ENCODE measurements at places on chromosomes 16 and 17. TPM values are rescaled to one million over a fixed set of nuclear protein-coding genes. Genes with fewer than 3 reads are reported as not detected.

Gene TBC1D3E
- polyA plus RNA-seq, result not detected

Gene ZMYND15
- polyA plus RNA-seq, result 0.46 TPM

Gene TOP2A
- polyA plus RNA-seq, result 147 TPM

- no peak for DNase-seq
Observed at GRCh38 chr17:72192800-72193192, 72.0 kb downstream of the SOX9 start.

DNA sequence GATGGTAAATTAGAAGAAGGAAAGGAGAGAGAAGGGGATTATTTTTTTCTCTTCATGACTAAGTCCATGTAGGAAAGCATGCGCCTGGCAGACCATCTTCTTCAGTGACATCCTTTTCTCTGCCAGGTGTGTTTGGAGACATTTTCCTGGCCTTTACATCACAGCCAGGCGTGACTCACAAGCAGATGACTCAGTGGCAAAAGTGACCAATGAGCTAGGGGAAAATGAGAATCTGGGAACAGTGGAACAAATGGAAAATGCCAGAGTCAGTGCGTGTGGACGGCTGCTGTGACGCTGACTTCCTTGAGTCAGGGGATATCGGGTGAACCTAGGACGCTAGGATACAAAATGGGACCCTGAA lies 9.4 kb downstream of the KIAA0513 start:
- no peak for DNase-seq

DNA sequence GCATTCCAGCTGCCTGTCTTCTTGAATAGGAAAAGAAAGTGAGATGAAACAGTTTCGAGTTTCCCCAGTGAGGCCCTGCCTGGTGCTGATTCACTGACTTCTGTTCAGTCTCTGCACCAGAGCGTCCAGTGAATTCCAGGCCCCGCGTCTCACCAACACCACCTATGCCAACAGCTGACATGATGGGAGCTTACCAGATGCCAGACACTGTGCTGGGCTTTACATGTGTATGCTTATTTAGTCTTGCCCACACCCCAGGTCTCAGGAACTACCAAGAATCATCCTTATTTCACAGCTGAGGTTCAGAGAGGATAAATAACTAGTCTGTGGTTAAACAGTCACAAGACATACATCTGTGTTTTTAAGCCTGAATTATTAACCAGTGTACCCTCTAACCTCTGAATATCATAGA lies 29.1 kb upstream of the IRX6 start:
- no peak for DNase-seq

- peak; percentile 21 for DNase-seq
Observed at GRCh38 chr16:23079675-23080301, 69.5 kb downstream of the USP31 start.

DNA sequence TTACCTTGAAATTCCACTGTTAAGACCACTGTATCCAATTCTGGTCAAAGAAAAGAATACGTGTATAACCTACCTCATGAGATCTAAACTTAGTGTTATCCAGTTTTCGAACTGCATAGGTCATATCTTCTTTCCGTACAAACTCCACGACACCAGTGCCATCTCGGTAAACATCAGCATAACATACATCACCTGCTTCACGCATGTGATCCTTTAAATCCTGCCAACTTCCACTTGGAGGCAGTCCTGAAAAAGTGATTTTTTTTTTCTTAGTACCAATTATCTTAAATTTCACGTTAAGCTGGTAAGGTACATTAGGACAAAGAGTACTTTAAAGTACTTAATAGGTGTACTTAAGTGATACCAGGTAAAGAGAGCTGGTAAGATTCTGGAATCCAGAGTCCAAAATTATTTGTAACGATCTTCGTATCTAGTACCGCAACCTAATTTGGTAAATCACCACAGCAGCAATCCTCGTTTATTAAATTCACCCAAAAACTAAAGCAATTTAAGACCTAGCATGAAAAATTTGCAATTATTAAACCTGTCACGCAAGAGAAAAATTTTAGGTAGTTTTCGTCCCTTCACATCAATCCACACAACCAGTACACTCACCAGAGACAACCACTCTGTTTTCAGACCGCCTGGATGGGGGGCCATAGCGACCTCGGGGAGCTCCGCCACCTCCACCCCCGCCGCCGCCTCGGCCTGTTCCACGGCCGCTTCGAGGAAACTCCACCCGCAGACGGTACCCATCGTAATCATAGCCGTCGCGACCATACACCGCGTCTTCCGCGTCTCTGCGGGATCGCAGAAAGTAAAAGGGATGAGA lies 1.1 kb downstream of the SRSF1 start:
- DNase-seq, result no peak

DNA sequence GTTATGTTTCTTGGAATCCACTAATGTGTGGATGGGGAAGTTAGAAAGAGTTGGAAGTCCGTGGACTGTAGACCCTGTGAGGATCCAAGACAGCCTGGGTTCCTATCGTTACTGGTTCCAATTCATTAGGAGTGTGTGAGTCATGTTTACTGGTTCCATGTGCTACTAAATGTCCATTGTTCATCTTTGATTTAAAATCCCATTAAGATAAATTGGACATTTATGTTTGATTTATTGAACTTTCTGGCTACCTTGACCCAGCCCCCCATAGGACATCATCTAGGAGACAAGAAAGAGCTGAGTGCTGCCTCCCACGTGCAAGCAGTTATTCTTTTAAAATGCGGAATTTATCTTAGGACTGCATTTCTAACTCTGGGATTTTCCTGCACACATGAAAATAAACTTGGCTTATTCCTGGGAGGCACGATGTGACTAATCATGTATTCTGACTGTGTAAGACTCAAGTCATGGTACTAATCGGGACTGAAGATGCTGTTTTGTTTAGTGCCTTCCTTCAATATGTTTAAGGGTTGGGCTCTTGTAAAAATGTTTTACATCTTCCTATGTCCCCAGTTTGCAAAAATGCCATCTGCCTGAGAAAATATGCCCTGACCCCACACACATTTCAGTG lies 53.4 kb downstream of the RGS9 start:
- DNase-seq, result no peak

DNA sequence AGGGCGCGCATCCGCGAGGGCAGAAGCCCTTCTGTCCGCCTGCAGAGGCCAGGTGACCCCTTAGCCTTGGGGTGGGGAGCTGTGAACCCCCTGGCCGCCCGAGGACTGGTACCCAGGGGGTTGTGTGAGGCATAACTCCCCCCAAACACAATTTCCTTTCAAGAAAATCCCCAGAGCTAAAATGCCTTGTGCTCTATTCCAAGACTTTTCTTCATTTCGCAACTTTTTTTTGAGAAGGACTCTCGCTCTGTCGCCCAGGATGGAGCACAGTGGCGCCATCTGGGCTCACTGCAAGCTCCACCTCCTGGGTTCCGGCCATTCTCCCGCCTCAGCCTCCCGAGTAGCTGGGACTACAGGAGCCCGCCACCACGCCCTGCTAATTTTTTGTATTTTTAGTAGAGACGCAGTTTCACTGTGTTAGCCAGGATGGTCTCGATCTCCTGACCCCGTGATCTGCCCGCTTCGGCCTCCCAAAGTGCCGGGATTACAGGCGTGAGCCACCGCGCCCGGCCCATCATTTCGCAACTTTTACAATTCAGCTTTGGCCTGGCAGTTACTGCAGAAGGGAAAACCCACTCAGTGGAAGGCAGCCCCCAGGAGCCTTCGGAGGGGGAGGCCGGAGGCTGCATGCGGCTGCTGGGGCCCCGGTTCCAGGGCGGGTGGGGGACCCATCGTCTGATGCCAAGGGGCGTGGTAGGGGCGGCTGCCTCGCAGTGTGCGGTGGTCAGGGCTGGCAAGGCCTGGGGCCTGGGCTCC lies 963 bp upstream of the APRT start:
- peak; percentile 83 for DNase-seq

- DNase-seq, result no peak
Observed at GRCh38 chr16:50006964-50007363, 18.1 kb upstream of the CNEP1R1 start.

DNA sequence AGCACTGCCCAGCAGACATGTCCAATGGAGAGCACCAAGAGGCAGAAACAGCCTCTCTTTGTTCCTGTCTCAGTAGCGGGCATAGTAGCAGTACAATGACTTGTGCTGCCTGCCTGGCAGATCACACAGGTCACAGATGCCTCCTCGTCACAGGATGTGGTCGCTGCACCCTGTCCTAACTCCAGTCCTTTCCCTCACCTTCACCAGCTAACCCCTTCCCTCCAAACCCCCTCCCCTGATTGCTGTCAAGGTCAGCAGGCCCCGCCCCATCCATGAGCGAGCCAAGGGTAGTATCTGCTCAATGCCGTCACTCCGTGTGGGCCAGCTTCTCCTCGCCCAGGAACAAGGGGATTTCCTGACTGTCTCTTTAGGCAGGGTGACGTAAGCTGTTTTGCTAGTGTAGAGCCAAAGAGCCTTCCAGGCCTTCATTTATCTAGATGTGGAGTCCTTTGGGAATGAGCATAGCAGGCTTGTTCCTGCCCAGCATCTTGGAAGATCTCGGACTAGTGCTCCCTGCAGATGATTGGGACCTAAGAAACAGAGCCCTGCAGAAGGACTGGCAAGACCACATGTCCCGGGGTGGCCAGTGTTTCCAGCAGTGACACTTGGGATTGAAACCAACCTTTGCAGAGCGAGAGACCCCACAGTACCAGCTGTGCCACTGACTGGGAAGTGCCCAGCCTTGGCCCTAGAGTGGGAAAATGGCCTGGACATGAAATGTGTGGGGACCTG lies 75.9 kb upstream of the TNRC6C start:
- DNase-seq, result no peak

DNA sequence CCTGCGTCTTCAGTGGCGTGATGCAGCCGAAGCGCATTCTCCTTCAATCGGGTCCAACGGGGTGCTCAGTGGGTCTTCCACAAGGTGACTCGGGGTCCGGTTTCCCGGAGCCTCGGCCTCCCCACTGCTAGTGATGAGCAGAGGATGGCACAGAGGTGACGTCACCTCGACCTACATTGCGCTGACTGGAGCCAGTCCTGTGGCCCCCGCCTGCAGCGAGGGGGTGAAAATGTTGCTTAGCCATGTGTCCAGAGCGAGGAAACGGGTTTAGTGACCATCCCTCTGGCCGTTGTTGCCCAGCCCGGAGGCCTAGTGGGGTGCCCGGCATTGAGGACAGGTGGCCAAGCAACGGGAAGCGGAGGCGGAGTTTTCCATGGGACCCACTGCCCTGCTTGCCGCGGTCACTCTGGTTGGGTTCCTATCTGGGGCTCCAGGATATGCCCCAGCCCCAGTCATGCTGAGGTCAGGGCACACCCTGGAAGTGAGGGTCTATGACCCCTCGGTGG lies 190.6 kb upstream of the CIBAR2 start:
- DNase-seq, result no peak

DNA sequence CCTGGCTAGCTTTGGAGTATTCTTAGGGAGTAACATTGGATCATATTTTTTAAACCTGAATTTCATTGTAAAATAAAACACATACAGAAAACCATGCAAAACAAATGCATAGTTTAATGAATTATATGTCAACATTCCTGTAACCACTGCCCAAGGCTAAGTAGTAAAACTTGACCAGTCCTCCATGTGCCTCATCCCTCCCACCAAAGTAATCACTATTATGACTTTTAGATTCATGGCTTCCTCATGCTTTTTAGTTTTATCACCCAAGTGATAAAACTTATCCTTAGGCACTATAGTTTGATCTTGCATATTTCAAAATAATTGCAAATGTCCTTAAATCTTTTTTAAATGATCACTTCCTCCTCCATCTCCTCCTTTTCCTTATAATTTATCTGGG lies 20.4 kb downstream of the PRKCA start:
- DNase-seq, result no peak

DNA sequence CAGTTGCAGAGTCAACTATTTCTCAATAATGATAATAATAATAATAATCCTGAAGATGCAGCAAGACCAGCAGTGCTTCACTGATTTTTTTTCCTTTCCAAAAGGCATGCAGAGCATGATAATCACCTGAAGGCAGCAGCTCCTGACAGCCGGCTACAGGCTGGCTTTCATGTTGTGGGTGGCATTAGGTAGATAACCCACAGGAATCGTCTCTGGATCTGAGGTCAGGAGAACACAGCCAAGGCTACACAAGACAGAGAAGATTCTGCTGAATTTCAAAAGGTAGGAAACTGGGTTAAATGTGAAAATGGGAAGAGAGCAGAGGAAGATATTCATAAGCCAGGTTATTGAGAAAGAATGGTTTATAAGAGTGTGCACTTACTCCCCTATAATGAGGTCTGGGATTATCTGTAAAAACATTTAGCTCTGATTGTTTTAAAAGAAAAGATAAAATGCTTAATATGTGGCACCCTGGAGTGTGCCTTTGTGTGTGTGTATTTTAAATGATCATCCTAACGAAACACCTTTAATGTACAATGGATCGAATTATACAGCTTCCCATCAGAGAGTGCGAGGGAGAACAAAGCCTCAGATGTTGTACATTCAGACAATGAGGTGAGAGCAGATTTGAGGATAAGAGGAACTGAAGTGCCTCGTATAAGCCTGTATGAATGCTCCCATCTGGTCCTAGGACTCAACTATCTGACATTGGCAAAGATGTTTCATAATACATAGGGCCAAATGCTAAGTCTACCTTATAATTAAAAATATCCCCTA lies 273.1 kb downstream of the PHKB start:
- DNase-seq, result no peak

DNA sequence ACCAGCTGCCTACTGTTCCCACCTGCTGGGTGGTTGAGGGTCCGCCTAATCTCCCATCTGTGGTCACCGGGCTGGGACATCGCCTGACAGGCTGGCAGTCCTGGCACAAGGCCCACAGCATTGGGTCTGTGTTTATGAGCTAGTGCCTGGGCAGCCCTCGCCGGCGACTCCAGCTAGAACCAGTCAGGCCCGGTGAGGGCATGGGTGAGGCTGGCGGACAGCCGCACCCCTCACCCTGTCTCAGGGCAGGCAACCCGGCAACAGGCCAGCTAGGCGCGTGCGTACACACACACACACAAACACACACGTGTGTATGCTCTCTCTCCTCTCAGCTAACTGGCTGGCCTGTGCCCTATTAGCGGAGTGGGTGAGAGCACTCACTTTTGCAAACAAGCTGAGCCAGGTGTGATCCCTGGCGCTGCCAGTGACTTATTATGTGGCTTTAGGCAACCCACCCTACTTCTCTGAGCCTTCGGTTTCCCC lies 10.4 kb downstream of the HSD11B2 start:
- peak; percentile 91 for DNase-seq

GRCh38 chr16:56896244-56896643 lies 31.2 kb downstream of the SLC12A3 start:
- DNase-seq, result no peak

DNA sequence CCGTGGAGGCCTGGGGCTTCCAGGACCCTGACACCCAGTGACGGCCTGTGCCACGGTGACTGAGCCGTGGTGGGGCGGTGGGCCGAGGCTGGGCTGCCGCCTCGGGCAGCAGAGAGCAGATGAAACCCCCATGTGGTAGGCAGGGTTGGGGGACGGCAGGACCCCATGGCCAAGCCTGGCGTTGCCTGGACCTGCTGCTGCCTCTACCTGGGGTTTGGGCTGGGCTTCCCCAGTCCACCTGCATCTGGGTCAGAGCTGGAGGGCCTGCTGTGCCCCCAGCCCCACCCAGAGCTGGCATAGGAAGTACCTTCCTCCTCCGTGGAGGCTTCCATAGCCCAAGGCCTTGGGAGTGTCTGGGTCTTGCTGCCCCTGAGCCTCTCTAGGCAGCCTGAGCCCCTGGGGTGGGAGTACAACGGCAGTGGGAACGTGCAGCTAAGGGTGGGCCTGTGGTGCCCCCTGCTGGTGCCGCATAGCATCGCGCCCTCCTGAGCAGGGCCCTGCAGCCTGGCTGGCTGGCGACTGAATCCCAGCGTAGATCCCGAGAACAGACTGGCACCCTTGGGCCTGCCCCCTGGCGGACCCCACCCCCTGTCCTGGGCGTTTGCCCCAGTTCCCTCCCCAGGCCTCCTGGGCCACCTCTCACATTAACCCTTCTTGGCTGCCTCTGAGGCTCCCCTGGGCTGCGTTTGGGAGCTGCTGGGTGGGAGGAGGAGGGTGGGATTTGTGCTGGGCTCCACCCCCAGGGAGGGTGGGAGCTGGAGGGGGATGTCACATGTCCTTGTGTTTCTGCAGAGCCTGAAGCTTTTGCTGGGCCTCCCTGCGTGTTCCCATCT lies 12.6 kb upstream of the ATP6V0C start:
- DNase-seq, result peak; percentile 90
